ENCODE measurements at places on chromosomes 11 and 22. TPM values are rescaled to one million over a fixed set of nuclear protein-coding genes. Genes with fewer than 3 reads are reported as not detected.

Gene SLC5A1
- not detected for total RNA-seq

Gene DDIAS
- total RNA-seq, result 23.2 TPM

Gene SERHL2
- 0.36 TPM for total RNA-seq

Gene H19
- total RNA-seq, result 71.8 TPM

Gene FAM180B
- total RNA-seq, result 0.50 TPM

- DNase-seq, result no peak
These were observed 27.7 kb downstream of the ALG9 start for GRCh38 chr11:111843661-111844060.

GRCh38 chr11:47468598-47469214, 19.8 kb upstream of the RAPSN start:
- no peak for DNase-seq

DNA sequence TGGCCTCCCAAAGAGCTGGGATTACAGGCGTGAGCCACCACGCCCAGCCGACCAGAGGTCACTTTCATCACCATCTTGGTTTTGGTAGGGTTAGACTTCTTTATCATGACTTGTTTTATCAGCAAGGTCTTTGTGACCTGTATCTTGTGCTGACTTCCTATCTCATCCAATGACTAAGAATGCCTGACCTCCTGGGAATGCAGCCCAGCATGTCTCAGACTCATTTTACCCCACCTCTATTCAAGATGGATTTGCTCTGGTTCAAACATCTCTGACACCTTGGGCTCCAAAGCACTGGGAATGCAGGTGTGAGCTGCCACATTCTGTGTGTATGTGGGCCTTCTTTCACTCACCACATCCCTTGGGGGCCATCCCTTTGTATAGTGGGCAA, 5.1 kb upstream of the TALDO1 start:
- no peak for DNase-seq

- DNase-seq, result no peak
These were observed 23.4 kb downstream of the SYT9 start for GRCh38 chr11:7275133-7275532.

- no peak for DNase-seq
These were observed 3.8 kb downstream of the ALKBH8 start for GRCh38 chr11:107561688-107562087.

GRCh38 chr22:31094741-31095140, 12.6 kb downstream of the SELENOM start:
- DNase-seq, result no peak

- DNase-seq, result peak; percentile 26
These were observed 6.1 kb upstream of the CD82 start for GRCh38 chr11:44559207-44559939.

DNA sequence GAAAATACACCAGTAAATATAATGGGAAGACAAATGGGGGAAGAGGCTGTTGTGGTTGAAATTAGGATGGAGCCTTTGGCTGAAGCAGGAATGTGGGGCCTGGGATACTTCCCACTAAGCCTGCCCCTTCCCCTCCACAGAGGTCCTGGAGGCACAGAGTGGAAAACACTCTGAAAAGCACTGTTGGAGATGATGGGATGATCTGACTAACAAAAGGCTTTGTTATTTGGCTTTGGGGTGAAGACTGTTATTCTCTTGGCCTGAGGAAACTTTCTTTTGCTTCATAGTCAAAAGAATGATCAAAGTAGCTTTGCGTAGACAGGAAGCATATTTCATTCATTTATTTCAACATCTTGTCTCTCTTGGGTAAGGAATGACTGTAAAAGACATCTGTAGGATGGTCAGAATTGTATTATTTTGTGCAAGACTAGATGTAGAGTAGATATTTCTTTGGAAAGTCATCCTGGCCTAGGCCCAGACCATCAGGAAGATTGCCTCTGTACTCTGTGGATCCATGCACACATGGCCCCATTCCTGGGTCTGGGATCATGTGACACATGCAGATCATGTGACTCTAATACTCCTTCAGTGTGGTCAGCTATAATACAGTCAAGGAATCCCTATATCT, 111.4 kb downstream of the SPON1 start:
- no peak for DNase-seq

- peak; percentile 2 for DNase-seq
These were observed 71.2 kb downstream of the PHF21A start for GRCh38 chr11:46050003-46050461.

DNA sequence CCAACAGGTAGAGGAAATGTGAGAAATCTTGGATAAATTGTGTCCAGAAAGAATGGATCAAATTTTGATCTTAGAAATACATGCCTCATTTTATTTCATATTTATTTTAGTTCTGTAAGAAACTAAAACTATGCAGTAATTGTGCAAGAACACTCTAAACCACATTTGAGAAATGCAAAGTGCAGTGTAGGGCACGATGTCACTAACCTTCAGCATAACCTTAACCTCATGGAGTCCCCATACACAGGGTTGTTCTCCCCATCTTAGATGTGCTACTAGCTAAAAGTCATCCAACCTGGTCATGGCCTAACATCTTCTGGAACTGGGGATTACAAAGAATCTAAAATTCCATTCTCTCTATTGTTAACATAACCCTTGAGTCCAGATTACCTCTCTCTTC, 48.4 kb upstream of the ARHGAP42 start:
- no peak for DNase-seq
